ENCODE measurements at places on chromosomes 2 and 18.

DNA sequence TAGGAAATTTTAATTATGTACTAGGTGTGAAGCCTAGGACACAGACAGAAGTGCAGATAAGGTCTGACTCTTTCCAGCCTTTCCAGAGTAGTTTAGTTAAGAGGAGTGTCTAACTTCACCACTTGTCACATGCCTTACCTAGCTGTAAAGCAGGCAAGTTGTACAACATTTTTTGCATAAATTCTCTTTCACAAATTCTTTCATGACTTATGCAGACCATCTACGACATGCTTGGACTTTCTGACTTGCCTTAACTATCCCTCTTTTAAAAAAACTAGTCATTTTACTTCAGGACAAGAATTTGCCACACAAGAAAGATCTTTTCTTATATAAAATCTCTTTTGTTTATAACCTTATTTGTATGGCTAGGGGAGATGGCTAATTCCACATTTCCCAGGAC lies 1273.6 kb upstream of the SLC39A10 start:
- no peak for DNase-seq

- DNase-seq = no peak
Observed at GRCh38 chr2:145339646-145340045, 819.7 kb upstream of the ZEB2 start.

DNA sequence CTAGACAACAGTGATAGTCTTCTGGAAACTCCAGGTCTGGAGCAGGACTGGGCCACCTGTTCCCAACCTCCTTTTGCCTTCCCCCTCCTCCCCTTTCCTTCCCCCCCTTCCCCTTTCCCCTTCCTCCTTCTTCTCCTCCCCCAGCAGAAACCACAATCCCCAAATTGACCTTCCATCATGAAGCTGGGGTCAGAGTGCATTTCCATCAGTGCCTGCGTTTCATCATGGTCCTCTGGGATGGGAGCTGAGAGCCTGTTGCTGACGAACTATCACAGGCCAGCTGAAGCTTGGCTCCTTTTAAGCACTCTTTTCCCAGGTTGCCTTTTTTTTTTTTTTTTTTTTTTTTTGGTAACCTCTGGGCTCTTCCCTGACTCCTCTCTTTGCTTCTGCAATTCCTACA lies 52.6 kb upstream of the SMAD2 start:
- DNase-seq = no peak

GRCh38 chr18:54981076-54981475 lies 21.8 kb upstream of the CCDC68 start:
- DNase-seq = no peak

GRCh38 chr2:18154812-18155211 lies 276.3 kb downstream of the KCNS3 start:
- DNase-seq = no peak

- DNase-seq = no peak
Observed at GRCh38 chr2:120977582-120978358, 242.1 kb downstream of the GLI2 start.

DNA sequence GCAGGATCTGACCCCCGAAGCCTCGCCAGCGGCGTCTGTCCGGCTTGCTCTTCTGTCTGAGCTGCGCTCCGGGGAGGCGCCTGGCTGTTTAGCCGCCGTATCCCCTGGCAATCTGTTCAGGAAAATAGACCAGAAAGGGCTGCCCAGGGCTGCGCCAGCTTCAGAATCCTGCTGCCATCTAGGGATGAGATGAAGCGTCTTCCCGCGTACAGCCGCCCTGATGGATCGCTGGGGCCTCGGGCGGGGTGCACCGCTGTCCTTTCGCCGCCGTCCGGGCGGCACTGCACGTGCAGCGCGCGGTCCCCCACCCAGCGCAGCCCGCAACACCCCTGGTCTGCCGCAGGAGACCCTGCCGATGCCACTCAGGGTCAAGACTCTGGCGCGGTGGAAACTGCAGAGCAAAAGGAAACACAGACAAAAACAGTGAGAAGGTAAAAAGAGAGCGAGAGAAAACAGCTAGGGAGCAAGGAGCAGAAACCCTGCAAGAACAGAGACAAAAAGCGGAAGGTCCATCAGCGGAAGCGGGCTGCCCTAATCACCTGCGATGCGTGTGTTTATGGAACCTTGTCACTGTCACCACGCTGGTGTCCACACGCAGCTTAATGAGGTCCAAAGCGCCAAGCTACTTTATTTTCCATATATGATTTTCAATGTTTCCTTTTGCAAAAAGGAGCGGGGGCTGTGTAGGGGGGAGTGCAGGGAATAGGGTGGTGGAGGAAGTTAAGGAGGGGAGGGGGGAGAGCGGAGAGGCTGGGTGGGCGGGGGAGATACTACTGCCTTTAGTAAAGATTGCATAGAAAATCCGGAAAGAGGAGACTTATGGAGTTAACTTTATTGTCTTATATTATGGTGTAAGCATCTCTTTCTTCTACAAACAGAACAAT lies 2113.3 kb upstream of the PIK3C3 start:
- no peak for DNase-seq

- no peak for DNase-seq
Observed at GRCh38 chr2:151020411-151020810, 241.3 kb downstream of the RBM43 start.

DNA sequence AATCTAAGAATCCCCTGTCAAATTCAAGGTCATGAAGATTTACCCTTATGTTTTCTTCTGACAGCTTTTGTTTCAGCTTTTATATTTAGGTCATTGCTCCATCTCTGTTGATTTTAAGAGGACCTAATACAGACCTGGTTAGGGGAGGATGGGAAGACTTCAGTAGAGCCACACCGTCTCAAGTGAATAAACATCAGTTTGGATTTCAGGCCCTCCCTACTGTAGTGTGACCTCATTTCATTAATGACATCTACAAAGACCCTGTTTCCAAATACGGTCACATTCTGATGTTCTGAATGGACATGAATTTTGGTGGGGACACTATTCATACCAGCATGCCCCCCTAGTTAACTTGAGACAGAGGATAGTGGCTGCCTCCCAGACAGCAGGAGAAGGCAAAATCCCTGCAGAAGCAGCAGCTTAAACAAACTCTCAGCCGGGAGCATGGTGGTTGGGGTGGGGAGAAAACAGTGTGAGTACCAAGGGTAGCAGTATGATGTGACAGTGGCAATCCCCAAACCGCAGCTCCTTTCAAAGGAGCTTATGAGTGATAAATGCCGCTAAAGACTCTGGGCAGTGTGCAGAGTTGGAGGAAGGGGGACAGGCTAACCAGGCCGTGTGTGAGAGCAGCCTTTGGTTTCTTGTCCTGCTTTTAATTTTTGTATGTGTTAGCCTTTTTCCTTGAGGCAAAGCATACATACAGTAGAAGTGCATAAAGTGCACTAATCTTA lies 65.9 kb upstream of the TNP1 start:
- no peak for DNase-seq

DNA sequence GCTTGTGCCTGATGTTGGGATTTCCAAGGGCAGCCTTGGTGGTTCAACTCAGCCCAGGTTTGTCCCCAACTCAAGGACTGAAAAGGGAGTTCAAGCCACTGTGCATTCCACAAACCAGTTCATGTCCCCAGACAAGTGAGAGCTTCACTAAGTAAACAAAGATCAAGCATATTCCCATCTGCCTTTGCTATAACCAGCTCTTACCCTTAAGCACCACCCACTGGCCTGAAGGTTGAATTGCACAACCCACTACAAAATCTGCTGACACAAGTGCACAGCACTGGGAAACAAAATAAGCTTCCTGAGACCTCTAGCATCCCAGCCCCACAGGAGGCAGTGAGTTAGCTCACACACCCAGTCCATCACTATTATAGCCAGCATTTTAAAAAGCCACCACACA lies 516.7 kb downstream of the NR4A2 start:
- DNase-seq = no peak

GRCh38 chr2:237532160-237532559 lies 34.2 kb upstream of the PRLH start:
- no peak for DNase-seq

DNA sequence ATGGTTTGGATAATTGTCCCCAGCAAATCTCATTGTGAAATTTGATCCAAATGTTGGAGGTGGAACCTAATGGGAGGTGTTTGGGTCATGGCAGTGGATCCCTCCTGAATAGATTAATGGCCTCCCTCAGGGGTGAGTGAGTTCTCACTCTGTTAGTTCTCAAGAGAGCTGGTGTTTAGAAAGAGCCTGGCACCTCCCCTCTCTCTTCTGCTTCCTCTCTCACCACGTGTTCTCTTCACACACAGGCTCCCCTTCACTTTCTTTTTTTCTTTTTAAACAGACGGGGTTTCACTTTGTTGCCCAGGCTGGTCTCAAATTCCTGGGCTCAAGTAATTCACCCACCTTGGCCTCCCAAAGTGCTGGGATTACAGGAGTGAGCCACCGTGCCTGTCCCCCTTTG lies 111.6 kb upstream of the LTBP1 start:
- no peak for DNase-seq

- no peak for DNase-seq
Observed at GRCh38 chr2:1308678-1309077, 104.6 kb upstream of the TPO start.

- no peak for DNase-seq
Observed at GRCh38 chr2:135840601-135841000, 3.6 kb upstream of the LCT start.

GRCh38 chr18:5534845-5535244 lies 9.0 kb downstream of the EPB41L3 start:
- DNase-seq = no peak

- DNase-seq = no peak
Observed at GRCh38 chr2:127154396-127154795, 47.4 kb upstream of the BIN1 start.

- no peak for DNase-seq
Observed at GRCh38 chr2:119649364-119649917, 29.6 kb upstream of the TMEM177 start.

- no peak for DNase-seq
Observed at GRCh38 chr18:36095936-36096519, 28.7 kb upstream of the RPRD1A start.

Measured in activated CD8-positive, alpha-beta memory T cell treated with anti-CD3 and anti-CD28 coated beads for 48 hours (primary cell).